Sigmoid colon (tissue), 7 donors: ENCODE measurements at places on chromosomes 5 and 9. TPM values are rescaled to one million over a fixed set of nuclear protein-coding genes. Genes with fewer than 3 reads are reported as not detected.

Gene BAAT
- not detected for total RNA-seq

DNA sequence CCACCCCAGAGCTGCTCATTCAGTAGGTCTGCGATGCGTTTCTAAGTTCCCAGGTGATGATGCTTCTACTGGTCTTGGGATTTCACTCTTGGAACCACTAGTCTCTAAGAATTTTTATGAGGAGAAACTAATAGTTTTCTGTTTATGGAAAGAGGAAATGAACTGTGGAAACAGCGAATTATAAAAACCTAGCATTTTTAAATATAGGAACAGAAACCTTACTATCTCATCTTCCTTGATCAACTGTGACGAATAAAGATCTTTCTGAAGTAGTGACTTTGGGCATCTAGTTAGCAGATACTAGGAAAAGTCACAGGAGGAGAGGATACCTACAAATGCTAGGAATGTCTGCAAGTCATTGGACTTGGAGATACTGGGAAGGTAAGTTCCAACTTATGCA is 376.8 kb upstream of the RFX3 start:
- no peaks in the 10 kb centered on the region for H3K27me3 ChIP-seq
- no peak for DNase-seq
- no peak overlapping the region for H3K4me3 ChIP-seq
- H3K27ac ChIP-seq, result no peak overlapping the region
- no peaks in the 10 kb centered on the region for H3K36me3 ChIP-seq
- H3K4me1 ChIP-seq, result no peaks in the 10 kb centered on the region

- no peak overlapping the region for H3K4me3 ChIP-seq
- H3K27ac ChIP-seq, result no peak overlapping the region
- DNase-seq, result no peak
- H3K36me3 ChIP-seq, result no peaks in the 10 kb centered on the region
- no peaks in the 10 kb centered on the region for H3K4me1 ChIP-seq
- H3K27me3 ChIP-seq, result no peaks in the 10 kb centered on the region
These were observed 823.6 kb upstream of the ARRDC3 start for GRCh38 chr5:92206681-92207080.

- no peaks in the 10 kb centered on the region for H3K4me1 ChIP-seq
- no peak overlapping the region for H3K4me3 ChIP-seq
- H3K27ac ChIP-seq, result no peak overlapping the region
- no peaks in the 10 kb centered on the region for H3K27me3 ChIP-seq
These were observed 81.8 kb downstream of the LURAP1L start for GRCh38 chr9:12856603-12857002.

- H3K27me3 ChIP-seq, result no peaks in the 10 kb centered on the region
- H3K4me1 ChIP-seq, result no peaks in the 10 kb centered on the region
- no peak overlapping the region for H3K27ac ChIP-seq
- DNase-seq, result no peak
These were observed 9.6 kb upstream of the FCN2 start for GRCh38 chr9:134870746-134871662.
